Thymus (tissue), 14 donors: ENCODE measurements at places on chromosomes 12 and 14. TPM values are rescaled to one million over a fixed set of nuclear protein-coding genes. Genes with fewer than 3 reads are reported as not detected.
A peak's percentile ranks its signal among the peaks of the same experiment; 100 is the strongest.

DNA sequence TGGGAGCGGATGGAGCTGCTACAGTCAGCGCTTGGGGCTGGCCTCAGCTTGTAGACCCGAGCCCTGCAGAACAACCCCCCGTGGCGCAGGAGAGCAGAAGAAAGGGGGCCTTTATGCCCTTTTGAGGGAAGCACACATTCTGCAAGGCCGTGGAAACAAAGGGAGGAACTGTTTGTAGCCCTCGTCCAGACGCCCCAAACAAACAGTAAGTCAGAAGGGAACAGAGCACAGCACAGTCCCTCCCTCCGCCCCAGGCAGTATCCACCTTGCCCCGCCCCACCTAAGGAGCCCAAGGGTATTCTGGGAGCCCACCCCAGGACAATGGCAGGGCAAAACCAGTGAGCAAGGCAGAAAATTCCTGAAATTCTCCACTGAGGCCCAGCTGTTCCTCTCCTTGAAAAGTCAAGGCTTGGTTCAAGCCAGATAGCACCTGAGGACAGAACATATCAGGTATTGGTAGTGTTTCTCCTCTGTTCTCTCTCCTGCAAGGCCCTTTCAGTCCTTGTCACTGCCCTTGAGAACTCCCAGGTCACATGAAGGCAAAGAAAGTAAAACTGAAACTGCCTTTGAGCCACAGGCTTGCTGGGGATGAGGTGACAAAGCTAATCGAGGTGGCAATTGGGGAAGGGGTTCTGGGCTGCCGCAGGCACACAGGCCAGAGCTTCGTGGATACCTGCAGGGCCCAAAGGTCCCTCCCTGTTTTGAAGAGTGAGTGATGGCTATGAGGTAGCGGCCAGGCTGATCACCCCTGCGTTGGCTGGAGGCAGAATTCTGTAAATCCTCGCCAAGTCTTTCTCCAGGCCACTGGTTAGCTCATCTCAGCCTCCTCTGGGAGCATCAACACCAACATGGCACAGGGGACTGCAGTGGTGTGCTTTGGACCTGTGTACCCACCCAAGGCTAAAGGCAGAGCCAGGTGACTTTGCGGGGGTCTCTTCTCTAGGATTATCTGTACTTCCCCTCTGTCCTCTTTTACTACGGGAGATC, 499 bp downstream of the DGLUCY start:
- DNase-seq, result peak; percentile 75

Gene CCDC38
- polyA plus RNA-seq, result 0.07 TPM

Gene EGLN3
- polyA plus RNA-seq, result 8.6 TPM

DNA sequence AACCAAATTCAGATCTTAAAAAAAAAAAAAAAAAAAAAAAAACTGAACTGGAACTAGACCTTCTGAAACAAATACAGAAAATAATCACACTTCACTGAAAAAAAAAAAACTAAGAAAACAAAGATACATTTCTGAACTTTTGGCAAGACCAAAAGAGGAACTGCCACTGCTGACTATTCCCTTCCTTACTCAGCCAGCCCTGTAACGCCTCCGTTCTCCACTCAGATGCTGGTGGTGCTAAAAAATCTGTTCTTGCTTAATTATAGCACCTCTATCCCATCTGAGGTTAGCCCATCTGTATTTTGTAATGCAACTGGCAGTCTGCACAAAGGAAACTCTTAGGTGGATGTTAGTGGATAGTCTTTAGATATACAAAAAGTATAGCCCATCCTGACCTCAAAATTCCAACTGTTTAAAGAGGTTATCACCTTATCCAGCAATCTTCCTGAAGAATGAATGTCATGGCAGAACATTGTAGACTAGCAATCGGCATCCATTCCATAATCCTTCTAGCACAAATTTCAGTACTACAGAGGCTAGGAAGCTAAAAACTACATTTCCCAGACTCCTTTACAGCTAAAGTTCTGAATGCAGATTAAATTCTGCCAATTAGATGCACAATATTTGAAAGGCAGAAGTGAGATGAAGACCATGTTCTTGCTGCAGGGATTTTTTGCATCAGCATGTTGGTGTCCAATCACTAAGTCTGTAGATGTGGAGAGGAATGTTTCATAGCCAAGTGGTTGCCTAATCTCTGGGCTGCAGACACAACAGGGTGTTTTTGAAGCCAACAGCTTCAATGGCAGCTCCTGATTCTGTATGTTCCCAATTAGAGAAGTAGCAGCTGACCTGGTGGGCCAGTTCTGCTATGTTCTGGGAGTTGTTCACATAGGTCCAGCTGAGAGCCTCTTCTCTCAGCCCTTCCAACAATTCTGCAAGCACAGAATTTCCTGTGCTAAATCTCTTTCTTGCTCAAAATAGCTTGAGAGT, 5.7 kb downstream of the MAP3K9 start:
- DNase-seq, result no peak

- DNase-seq, result no peak
Observed at GRCh38 chr14:62409169-62409568, 636.1 kb downstream of the KCNH5 start.
